ENCODE measurements at places on chromosomes 13 and 19.

- no peak for DNase-seq
Measured at GRCh38 chr13:83508771-83509301, 373.4 kb downstream of the SLITRK1 start.

GRCh38 chr19:36524617-36525016 lies 3.5 kb downstream of the ZNF260 start:
- DNase-seq: no peak

DNA sequence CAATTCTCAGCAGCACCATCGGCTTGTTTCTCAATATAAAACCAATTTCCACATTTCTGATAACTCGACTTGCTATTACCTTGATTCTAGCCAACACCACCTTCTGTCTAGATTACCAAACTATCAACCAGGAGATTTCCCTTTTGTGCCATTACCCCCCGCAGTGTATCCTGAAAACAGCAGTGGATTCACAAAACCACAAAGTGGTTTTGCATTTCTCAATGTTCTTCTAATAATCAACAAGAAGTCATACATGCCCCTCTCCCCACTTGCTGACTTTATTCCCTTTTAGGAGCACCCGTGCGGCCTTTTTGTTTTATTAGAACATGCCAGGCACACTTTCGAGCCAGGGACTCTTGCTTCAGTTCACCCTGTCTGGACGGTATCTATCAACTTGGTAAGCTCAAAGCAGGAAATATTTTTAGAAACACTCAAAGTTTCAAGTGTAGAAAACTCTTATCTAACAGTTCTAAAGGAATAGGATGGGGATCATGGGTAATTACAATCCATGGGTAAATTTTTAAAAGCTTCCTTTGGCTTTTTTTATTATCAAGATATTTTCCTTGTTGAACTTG lies 967.4 kb downstream of the EFNB2 start:
- no peak for DNase-seq

DNA sequence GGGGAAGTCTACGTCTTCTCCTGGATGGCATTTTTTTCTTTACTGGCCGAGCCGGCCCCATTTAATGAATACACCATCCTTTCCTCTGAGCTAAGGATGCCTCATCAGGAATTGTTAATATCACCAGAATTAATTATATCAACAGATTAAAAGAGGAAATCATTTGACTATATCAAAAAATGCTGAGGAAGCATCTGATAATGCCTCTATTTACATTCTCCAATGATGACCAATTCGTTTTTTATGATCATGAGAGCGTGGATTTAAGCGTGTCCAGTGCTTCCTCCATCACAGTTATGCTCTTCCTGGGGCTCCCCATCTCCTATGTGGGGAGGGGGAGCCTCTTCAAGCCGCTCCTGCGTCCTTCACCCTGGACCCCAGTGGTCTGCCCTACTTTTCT lies 58.7 kb downstream of the TUBGCP3 start:
- no peak for DNase-seq

GRCh38 chr19:49855676-49856573 lies 5.0 kb downstream of the PTOV1 start:
- DNase-seq: no peak

- DNase-seq: peak; percentile 46
Measured at GRCh38 chr13:50893211-50893852, 16.3 kb upstream of the RNASEH2B start.

DNA sequence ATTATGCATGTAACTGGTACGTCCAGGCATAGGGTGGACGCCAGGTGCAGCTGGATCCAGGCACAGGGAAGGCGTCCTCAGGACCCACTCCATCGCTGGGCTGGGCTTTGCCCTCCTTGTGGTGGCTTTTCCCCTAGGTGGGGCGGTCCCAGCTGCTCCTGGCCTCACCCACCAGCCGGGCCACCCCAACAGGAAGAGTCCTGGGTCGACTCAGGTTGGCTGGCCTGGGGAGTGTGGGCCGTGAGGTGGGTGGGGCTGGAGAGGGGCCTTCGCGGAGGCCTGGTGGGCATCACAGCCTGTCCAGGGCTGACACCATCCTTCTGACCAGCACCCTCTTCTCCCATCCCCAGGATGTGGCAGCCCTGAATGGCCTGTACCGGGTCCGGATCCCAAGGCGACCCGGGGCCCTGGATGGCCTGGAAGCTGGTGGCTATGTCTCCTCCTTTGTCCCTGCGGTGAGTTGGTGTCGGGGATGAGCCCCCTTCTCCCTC lies 3.2 kb upstream of the GARIN5A start:
- no peak for DNase-seq

All from GM23338 (cell line).